Sigmoid colon (tissue), 7 donors: ENCODE measurements at places on chromosomes 5 and 9.

DNA sequence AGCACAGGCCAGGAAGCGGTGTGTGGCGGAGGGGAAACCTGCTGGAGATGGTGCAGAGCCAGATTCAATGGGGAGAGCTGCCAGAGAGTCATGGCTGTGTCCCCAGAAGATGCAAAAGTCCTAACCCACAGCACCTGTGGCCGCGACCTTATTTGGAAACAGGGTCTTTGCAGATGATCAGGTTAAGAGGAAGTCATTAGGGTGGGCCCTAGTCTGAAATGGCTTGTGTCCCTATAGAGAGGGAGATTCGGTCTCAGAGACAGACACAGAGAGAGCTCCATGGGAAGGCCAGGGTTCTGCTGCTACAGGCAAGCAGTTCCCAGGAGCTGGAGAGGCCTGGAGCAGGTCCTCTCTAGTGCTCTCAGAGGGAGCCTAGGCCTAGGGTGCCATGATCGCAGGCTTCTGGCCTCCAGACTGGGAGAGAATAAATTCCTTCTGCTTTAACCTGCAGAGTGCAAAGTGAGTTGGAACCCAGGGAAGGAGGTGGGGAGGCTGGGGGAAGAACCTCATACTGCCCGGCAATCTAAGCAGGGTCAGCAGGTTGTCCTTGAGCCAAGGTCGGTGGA, 1.9 kb upstream of the LPCAT1 start:
- peak; percentile 44 for DNase-seq

- DNase-seq, result peak; percentile 24
Observed at GRCh38 chr5:172077664-172078425, 71.4 kb upstream of the FBXW11 start.

- peak; percentile 41 for DNase-seq
Observed at GRCh38 chr9:93659044-93659836, 82.9 kb downstream of the PHF2 start.

- no peak for DNase-seq
Observed at GRCh38 chr9:73680831-73681230, 529.2 kb downstream of the ANXA1 start.

GRCh38 chr5:71658916-71659662, 60.0 kb upstream of the CARTPT start:
- DNase-seq, result no peak

GRCh38 chr5:171845040-171845630, 59.5 kb downstream of the SMIM23 start:
- no peak for DNase-seq

DNA sequence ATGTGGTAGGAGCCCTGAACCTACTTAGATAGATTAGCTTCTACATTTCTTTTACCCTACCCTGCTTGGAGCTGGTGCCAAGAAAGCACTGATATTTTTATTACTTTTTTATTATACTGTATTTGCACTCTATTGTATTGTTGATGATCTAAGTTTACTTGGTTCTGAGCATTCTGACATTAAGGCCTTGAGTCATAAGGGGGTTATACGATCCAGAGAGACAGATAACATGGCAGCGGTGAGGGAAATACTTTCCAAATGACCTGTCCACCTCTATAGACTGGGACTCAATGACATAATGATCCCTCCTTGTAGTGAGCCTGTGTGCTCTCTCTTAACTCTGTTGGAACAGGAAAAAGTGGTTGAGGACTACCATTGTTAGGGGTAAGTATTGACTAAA, 176.3 kb downstream of the MAN2A1 start:
- DNase-seq, result no peak

- no peak for DNase-seq
Observed at GRCh38 chr5:50733741-50734140, 67.3 kb downstream of the PARP8 start.

GRCh38 chr5:154044099-154044498, 5.3 kb downstream of the MFAP3 start:
- no peak for DNase-seq

DNA sequence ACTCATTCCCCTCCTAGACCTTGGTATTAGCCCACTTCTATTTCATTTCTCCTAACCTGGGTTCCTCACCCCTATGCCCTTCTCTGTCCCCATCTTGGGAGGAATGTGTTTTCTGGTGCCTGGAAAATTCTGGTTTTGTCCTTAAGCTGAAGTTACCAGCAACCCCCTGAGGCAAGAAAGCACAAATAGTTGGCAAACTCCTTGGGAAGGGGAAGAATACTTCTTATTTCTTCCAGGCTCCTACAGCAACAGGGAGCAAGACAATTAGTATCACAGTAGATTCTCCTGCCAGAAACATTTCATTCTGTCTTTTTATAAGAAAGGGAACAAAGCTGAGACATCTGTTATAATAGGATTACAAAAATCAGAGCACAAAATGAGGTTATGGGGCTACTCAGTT, 142.5 kb downstream of the SNCAIP start:
- DNase-seq, result no peak

- DNase-seq, result no peak
Observed at GRCh38 chr5:15249152-15249551, 250.8 kb upstream of the FBXL7 start.

- no peak for DNase-seq
Observed at GRCh38 chr5:174306345-174307030, 261.0 kb downstream of the NSG2 start.

DNA sequence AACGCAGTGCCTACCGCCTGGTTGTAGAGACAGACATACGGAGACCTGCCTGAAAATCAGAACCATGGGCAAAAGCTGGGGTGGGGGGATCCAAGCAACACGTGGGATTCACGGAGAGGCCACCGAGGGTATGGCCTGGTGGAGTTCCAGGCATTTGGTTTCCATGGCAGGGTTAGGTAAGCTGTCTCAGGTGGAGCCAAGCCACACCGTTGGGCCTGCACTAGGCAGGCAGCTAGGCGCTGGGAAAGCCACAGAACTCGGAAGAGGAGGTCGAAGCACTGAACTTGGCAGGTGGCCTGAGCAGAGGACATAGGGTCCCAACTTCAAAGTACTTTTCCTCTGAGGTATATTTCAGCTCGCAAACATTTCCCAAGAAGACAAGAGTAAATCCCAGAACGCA, 111.6 kb downstream of the ISL1 start:
- no peak for DNase-seq

GRCh38 chr5:124056326-124056990, 544.5 kb downstream of the CSNK1G3 start:
- DNase-seq, result no peak

GRCh38 chr9:37897665-37898064, 6.3 kb downstream of the SLC25A51 start:
- no peak for DNase-seq

DNA sequence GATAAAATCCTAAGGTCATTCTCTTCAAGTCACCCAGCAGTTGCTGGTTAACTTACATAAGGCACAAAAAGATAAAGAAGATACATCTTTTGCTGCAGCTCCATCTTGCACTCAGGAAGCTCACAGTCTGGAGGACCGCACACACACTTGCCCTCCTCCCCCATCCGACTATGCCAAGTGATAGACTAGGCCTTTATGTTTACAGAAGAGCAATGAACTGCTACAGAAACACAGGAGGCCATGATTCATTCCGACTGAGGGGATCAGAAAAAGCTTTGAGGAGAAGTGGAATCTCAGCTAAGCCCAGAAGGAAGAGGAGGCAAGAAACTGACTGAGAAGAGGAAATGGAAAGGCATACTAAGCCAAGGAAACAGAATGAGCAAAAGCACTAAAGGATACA, 17.4 kb downstream of the NRG2 start:
- DNase-seq, result no peak

- DNase-seq, result no peak
Observed at GRCh38 chr5:138664276-138664943, 88.8 kb upstream of the CTNNA1 start.

DNA sequence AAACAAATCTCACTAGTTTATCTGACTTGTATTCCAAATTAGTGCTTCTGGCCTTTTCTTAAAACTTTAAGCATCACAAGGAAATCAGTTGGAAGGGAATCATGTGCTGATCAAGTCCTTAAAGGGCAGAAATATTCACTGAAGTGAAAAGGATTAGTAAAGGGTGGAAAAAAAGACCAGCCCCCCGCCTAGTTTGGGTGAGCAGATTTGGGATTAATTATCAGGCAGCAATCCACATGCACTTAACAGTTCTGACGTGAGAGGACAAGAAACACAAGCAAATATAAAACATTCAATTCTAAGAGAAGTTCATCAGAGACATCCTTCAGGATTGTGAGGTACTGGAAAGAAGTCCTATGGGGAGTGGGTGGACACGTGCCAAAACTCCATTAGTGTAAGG, at the start of gene TYRP1:
Gene TYRP1, plus strand, starts transcription at position 245 of the 400 bp plus-strand sequence. CDS start 612 bp downstream, outside the sequence.
- DNase-seq, result no peak
